ENCODE measurements at places on chromosomes 5 and 9.

GRCh38 chr5:123965626-123966025 lies 453.6 kb downstream of the CSNK1G3 start:
- no peak for DNase-seq

DNA sequence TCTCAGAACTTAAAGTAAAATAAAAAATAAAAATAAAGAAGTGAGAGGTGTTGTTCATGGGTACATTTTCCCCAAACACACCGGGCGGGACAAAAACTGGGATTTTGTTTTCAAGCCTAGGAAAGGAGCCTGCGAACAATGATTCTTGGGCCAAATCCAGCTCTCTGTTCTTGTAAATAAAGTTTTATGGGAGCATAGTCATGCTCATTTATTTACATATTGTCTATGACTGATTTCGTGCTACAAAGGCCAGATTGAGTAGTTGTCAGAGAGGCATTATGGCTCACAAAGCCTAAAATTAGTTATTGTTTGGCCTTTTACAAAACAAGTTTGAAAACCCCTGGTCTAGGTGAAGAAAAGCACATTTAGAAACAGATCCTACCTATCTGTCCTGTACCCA lies 821.0 kb upstream of the GRAMD2B start:
- DNase-seq, result no peak

GRCh38 chr5:134249469-134250379 lies 23.9 kb upstream of the PPP2CA start:
- peak; percentile 30 for DNase-seq

DNA sequence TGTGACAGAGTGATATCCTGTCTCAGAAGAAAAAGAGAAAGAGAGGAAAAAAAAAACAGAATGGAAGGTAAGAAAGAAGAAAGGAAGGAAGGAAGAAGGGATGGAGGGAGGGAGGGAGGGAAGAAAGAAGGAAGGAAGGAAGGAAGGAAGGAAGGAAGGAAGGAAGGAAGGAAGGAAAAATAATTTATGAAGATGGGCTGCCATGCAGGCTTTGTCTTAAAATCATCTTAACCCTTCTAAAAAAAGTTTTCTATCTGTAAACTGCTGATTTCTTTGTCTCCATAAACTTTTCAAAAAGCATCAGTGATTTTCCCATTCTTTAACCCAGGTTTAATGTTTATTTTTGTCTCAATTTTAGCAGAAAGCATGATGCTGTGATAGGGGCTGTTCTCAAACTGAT lies 1154.1 kb upstream of the CDH6 start:
- no peak for DNase-seq

- DNase-seq, result no peak
Observed at GRCh38 chr5:80509362-80509761, 21.5 kb downstream of the FAM151B start.

GRCh38 chr5:160269017-160269416 lies 39.7 kb downstream of the FABP6 start:
- peak; percentile 29 for DNase-seq

DNA sequence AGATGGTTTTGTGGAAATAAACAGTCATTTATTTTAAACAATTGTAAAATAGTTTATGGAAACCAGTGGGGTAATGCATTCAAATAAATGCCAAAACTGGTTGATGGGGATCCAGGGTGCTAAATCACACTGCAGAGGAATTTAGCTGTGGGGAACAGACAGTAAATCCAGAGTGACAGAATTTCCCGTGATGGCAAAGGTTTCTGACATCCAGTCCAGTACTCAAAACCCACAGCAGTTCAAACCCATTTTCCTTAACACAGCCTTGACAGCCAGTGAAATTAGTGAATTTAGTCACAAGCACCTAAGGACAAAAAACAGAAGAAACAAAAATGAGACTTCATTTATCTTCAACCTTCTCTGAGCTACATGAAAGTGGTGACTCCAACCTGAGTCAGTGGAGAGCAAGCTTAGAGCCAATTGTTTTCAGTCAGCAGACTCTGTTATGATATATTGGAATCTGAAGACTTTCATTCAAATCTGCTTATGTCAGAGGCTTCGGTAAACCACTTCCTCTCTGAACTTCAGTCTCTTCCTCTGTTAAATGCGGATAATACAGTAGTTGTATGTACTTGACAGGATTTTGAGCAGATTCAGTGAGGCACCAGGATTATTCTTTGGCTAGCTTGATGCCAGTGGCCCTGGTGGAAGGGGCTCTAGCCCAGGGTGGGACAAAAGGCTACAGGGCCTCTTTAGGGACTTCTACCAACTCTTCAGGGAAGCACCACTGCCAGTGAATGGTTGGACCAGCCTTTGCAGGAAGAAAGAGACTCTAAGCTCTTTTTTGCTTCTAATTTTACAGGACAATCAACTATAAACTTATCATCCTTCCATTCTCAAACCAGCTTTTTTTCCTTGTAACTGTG lies 185.3 kb downstream of the MAPKAP1 start:
- DNase-seq, result peak; percentile 94

DNA sequence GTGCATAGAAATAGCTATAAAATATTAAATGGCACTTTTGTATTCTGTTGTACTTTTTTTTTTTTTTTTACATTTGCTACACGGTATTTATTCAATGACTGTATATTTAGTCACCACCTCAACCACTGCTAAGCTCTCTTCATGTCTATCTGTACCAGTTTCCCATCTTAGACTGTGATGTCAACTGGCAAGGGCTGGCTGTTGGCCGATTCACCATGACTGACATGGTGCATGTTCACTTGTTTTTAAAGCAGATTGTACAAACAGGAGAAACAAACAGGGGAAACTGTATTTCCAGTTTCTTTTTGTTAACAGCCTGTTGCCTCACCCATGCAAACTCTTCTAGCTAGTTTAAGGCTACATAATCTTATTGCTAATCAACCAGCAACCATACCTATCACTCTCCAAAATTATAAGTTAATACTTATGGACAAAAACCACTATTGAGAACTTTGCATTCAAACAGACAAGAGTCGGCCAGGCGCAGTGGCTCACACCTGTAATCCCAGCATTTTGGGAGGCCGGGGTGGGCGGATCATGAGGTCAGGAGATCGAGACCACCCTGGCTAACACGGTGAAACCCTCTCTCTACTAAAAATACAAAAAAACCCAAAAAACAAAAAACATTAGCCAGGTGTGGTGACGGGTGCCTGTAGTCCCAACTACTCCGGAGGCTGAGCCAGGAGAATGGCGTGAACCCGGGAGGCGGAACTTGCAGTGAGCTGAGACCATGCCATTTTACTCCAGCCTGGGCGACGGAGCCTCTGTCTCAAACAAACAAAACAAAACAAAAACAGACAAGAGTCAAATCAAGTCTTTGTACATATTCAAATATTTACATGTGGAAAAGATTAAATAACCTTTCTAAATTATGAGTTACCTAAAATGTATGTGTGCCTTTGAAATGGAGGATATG lies 13.2 kb downstream of the ZFAND5 start:
- DNase-seq, result no peak

DNA sequence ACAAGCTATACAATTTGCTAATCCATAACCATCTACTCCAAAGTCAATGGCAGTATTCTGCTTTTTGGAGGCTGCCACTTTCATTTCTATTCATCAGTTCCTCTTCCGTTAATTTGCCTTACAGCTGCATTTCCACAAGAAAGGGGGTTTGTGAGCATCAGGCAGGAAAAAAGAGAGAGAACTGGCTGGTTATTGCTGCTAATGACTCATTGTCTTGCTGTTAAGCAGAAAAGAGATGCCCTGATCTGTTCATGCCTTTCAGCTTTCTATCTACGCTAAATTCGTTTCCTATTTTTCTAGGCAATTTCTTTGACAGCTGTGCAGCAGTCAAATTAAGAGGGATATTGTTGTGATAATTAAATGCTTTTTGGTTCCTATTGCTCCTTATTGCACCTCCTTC lies 65.9 kb upstream of the GNAQ start:
- no peak for DNase-seq

DNA sequence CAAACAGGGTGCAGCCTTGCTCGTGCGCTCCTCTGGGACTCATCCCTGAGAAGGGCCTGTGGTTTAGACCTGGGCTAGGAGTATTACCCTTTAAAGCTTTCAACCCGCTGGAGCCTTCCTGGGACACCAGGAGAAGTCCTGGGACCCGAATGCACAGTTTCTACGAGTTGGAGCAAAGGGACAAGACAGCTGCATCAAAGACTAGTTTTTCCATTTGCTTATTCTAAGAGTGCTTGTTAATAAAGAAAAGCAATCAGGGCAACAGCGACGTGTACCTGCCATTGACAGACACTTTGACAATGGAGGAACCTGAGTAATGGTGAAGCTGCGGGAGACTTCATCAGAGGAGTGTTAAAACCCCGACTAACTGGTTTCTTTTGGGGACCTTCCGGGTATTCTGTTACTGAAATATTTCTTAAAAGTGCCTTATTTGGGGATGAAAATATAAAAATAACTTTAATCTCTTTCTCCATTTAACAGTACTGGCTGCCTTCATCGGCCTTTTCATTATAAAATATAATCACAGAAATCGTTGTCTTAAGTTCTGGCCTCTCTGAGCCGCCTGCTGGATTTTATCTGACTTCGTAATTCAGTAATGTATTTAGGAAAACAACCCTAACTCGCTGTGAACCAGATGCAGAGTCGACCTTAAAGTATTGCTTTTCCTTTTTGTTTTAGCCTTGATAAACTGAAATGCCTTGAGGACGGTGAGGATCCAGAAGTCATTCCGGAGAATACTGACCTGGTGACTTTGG lies 732 bp downstream of the SNAPC3 start:
- peak; percentile 50 for DNase-seq

DNA sequence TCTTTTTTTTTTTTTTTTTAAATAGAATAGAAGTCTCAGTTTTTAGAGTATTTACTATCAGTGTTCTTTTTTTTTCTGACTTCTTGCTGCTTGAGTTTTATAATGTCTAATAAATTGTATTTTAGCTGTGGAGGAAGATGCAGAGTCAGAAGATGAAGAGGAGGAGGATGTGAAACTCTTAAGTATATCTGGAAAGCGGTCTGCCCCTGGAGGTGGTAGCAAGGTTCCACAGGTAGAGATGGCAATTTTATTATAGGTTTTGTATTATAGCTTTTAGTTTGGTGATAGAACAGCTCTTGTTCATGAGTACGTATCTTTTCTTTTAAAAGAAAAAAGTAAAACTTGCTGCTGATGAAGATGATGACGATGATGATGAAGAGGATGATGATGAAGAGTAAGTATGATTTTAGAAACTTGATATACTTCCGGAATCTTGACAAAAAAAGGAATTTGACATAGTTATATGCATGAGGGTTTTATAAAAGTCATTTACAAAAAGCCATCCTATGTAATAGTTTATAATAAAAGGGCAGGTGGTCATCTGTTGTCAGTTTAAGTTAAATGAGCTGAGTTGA lies 5.0 kb downstream of the NPM1 start:
- DNase-seq, result no peak

DNA sequence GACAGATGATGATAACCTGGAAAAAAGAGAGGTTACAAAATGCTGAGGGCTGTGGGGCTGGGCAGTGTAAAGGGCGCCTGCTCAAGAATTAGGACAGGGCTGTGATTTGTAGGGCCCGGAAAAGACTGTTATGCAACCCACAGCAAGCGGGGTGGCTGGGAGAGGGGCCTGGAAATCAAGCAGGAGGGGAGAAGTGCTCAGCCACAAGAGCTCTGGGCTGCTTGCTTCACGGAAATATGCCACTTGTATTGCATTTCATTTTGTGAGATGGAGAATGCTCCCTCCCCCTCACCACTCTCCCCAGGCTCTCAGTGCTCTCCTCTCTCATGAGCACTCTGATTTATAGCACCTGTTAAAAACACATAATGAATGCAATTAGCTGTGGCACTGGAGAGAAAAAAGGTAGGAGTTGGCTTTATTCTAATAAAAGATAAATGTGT lies 8.4 kb upstream of the HAND1 start:
- no peak for DNase-seq

DNA sequence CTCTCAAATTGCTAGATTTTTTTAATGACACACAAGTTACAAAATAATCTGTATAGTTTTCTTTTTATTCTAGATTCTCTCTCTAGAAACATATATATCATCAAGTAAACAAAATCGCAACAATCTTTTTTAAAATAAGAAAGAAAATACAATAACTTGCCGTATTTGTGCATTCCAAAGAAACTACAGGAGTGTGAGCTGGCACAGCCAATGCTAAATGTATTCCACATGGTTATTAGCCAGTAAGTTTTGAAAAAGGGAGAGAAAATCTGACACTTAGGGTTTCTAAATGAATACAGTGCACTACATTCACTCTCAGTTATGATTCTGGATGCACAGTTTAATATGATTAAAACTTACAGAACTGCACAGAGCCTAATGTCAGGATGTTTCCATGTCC lies 117.9 kb downstream of the BNC2 start:
- DNase-seq, result no peak

DNA sequence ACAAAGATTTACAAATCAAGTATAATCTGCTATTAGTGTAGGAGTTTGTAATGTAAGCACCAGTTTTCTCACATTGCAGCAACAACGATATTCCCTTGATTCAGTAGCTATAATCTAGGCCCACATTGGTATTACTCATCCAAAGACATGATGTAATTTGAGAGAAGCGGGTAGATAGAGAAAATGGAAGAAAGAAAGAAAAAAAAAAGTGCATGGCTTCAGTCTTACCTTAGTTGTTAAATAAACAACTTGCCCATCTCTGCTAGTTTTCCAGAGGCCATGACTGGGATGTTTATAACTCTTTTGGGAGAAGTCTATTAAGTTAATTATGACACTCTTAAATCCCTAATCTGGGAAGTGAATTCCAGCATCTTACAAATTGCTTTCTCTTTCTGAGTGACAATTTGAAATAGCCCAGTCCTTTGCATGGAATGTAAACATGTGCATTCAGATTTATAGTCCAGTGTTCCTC lies 2.8 kb downstream of the MELK start:
- DNase-seq, result peak; percentile 56

DNA sequence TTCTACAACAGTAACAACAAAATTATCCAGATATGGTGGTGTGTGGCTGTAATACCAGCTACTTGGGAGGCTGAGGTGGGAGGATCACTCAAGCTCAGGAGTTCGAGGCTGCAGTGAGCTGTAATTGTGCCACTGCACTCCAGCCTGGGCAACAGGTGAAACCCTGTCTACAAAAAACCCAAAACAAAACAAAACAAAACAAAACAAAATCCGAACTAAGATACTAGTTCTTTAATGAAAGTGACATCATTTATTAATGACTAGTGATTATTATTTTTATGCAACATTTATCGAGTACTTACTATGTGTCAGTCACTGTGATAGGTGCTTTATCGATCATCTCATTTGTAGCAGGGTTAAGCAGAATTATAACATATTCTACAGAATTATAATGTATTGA lies 196.9 kb upstream of the GDNF start:
- no peak for DNase-seq

GRCh38 chr9:82106536-82106935 lies 118.0 kb downstream of the SPATA31D1 start:
- DNase-seq, result no peak

DNA sequence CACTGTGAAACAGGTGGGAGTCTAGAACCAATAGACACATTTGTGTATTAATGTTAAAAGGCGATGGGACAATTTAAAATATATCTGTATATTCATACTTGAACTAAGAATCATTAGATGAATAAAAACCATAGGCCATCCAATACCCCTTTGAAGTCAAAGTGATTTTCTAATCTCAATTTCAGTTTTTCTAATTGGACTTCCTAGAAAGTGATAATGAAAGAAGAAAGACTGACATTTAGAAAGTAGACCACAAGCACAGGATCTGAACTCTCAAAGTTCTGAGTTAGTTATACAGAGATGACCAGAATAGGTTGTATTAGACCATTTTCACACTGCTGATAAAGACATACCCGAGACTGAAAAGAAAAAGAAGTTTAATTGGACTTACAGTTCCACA lies 412.8 kb upstream of the PIK3R1 start:
- no peak for DNase-seq

Measured in AG10803 (cell line).